ENCODE measurements at places on chromosomes 5 and 9. TPM values are rescaled to one million over a fixed set of nuclear protein-coding genes. Genes with fewer than 3 reads are reported as not detected.
A peak's percentile ranks its signal among the peaks of the same experiment; 100 is the strongest.

GRCh38 chr5:180487556-180487955 lies 6.6 kb upstream of the CNOT6 start:
- DNase-seq, result no peak

DNA sequence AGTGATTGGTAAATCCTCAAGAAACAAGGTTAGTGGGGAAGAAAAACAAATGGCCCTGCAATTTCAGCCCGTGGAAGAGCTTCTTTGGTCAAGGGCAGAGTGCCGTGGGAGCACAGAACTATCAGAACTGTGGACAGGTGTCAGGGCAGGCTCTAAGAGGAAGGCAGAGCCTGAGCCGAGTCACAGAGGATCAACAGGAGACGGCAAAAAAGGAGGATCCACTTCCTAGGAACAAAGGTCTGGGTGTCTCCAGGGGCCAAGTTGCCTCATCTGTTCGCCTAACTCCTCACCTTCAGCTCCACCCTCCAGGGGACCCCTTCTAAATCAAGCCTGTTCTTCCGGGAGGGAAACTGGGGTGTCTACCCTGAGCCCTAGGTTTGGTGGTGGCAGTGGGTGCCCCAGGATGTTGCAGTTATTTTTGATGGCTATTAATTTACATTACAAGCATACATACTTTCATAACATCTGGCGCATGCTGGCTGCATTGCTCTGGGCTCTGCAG lies 88.0 kb downstream of the FEM1C start:
- no peak for DNase-seq

DNA sequence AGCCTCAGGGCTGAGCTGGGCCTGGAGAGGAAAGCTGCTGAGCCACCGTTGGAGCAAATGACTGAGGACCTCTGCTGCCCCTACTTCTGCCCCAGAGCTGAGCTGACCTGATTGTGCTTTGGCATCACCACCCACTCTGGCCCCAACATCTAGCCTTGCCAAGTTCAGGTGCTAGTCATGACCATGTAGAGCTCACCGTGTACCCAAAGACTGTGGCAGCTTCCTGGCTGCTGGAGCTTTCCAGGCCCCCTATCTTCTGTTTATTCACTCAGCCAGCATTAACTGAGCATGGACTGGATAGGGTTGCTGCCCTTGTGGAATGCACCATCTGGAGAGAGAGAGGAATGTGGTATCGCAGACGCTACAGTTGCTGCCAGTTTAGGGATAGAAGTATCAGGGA lies 49.1 kb downstream of the JADE2 start:
- DNase-seq, result no peak

DNA sequence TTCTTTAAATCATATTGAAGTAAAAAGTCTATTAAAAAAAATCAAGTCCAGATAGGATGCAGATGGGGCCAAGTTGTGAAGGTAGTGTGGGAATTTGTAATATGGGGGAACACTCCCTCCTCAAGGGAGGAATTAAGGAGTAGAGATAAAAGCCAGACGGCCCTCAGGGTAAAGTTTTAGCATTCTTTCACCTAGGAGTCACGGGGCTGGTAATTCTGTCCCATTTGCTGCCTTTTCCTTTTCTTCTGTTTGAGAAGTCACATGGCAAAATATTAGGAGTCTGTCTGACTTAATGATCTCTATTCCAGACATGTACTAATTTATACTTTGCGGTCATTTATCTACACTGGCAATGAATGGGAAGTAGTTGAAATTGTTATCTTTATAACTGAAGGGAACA lies 61.9 kb downstream of the SNX24 start:
- no peak for DNase-seq

DNA sequence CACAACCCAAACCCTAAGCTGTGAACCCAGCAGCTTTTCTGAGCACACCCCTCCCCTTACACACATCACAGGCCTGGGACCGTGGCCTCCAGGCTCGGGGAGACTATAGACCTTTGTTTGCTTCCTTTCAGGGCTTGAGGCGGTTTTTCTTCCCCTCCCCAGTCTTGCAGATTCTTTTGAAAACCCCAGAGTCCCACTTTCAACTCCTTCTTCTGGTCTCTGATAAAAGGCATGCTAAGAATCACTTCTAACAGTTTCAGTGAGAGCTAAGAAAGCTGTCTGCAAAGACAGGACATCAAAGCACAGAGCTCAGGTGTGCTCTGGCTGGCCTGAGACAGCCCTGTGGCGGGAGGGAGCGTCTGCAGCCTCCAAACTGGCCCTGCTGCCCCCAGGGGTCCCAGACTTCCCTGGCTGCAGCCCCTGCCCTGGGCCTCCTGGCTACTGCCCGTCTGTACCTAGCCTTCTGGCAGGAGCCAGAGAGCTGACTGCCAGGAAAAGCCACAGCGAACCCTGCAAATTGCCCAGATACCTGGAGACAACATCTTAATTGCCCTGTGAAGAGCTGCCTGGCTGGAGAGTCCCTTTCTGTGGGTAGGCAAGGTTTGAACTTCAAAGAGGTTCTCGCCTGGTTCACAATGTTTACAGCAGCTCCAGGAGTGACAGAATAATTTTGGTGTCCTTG lies 138.9 kb downstream of the GADD45G start:
- DNase-seq, result no peak

GRCh38 chr9:26043431-26043830 lies 365.2 kb upstream of the TUSC1 start:
- DNase-seq, result peak; percentile 60

DNA sequence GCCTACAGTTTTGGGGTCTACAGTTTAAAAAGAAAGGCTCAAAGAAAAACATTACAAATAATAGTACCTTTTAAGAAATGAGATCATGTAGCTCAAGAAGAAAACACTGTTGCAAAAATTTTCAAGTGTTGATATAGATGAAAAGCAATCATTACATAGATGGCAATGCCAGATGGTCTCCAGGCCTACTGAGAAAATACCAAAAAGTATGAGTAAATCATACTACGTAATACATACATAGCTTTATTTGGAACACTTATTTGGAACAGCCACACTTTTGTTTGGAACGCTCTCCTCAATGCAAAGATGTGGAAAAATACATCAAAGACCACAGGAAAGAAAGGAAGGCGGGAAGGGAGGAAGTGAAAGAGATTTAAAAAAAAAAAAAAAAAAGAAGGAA lies 44.1 kb downstream of the MARCHF11 start:
- no peak for DNase-seq

DNA sequence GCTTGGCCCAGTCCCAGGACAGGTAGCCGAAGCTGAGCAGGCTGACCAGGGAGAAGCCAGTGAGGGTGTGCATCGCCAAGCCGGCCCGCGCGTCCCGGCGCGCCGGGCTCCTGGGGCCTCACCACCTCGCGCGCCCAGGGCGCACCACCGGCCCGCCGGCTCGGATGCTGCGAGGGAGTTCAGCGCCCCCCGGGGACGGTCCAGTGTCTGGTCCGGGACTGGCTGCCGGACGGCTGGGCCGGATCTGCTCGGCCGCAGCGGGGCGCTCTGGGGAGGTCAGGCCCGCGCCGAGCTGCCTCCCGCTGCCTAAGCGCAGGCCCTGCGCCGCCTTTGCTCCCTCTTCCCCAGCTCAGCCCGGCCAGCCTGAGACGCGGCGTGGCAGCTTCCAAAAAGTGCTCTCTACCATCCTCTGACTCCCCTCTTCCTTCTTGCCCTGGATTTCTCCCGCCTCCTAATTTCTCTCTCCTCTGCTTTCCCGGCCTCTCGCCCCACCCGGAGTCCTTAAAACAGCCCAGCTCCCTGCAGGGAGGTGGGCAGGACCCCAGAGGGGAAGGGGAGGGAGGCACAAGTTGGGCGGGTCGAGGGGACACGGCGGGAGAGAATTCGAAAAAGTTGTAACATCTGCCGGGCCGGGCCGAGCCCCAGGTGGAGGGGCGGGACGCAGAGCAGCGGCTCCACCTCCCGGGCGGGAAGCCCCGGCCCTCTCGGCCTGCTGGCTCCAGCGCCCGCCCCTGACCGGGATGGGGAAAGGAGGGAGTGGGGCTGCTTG lies at the start of gene ARSI:
ARSI (minus strand) TSS at position 605 of the 769 bp plus-strand sequence; CDS start at position 73, 532 bp downstream.
- DNase-seq, result peak; percentile 92

DNA sequence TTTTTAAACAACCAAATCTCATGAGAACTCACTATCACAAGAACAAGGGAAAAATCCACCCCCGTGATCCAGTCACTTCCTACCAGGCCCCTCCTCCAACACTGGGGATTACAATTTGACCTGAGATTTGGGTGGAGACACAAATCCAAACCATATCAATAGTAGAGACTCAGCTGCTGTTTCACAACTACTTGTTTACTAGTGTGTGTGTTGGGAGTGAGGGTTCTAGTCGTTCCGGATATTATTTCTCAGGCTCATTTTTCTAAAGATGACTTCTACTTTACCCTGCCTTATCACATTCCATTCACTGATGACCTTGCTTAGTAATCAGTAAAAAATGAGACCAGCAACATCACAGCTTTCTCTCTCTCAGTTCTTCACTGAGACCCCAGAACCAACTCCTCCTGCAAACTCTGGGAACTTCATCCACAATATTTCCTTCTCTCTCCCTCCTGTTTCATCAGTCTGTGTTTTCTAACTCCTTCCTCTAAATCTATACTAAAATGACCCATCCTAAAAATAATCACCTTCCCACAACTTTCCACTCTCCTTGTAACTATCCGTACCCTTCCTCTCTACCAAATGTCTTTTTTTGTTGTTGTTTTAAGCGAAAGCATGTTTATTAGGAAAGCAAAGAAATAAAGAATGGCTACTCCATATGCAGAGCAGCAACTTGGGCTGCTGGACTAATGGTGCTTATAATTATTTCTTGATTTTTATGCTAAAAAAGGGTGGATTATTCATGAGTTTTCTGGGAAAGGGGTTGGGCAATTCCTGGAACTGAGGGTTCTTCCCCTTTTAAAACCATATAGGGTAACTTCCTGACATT lies 121.5 kb upstream of the SPRY4 start:
- DNase-seq, result no peak

DNA sequence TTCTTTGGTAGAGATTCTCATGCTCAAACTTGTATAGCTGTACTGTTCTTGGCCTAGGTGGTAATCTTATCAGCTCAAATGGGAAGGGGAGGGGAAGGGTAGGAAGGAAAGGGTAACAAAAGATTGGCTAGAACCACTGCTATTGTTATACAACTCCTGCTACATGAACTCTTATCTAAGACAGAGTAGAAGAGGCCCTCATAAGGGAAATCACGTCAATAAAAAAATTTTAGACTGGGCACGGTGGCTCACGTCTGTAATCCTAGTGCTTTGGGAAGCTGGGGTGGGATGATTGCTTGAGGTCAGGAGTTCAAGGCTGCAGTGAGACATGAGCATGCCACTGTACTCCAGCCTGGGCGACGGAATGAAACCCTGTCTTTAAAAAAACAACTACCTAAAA lies 15.9 kb downstream of the STOM start:
- peak; percentile 35 for DNase-seq

- no peak for DNase-seq
These were observed 87.4 kb downstream of the ERCC6L2 start for GRCh38 chr9:95962936-95963335.

- DNase-seq, result no peak
These were observed 1.9 kb downstream of the PJA2 start for GRCh38 chr5:109407913-109408312.

GRCh38 chr5:167993771-167994170 lies 297.7 kb upstream of the WWC1 start:
- DNase-seq, result no peak

DNA sequence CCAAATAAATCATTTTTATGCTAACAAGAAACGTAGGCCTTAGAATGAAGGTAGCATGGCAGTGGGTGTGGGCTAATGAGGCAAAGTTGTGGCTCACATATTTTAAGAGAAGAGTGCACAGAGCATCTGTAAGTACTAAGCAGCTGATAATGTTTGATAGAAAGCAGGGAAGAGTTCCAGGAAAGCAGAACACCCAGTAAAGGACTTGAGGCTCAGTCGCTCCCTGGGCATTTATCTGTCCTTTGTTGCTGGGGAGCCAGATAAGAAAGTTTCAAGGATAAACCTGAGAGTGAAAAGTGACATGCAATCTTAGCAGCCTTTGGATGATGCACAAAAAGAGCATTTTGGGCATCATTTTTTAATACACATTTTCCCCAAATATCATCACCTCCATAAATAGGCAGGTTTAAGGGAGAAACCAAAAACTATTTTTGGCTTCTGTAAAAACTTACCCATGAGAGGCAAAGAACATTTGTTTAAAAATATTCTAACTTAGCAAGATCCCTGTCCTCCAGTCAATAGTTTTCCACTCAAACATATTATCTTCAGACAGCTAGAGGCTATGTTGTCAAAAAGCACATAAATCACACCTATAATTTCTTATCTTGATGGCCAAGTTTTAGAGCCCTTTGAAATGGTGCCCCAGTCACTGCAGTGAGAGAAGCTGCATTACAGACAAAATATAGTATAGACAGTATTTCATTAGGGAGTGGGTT lies 3.4 kb downstream of the FREM1 start:
- peak; percentile 48 for DNase-seq

DNA sequence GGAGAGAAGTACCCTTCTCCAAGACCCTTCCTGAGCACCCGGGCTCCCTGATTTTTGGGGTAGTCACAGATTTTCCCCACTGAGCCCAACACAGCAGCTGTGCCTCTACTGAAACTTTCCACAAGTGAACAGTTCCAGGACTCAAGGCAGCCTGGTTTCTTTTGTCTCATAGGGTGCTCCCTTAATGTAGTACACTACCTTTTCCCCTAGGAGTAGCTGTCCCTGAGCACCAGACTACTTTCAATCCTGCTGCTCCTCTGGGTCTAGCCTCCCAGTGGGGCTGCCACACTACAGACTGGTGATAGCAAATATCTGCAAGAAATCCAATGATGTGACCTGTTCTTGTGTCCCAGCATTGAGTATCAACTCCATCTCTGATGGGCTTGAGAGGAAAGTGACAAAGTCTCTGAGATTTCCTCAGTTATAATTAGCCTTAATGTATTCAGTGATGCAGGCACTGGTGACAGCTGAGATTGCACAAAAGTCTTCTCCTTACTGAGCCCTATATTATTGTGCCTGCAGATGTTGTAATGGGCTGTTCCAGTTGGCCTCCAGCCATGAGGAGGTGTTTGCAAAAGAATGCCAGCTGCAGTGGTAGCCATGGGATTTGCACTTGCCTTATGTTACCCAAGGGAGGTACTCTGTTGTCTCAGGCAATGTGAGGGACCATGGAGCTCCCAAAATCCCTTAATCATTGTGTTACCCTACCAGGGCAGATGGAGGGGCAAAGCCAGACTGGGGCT lies 1802.5 kb downstream of the EFNA5 start:
- DNase-seq, result peak; percentile 9

- DNase-seq, result no peak
These were observed 33.4 kb upstream of the BARHL1 start for GRCh38 chr9:132548751-132549640.

Gene FST
- 32.4 TPM for total RNA-seq

Gene SOHLH1
- not detected for total RNA-seq

Gene POC5
- 8.6 TPM for total RNA-seq

Gene MRPL36
- total RNA-seq, result 48.1 TPM

Gene GHR
- 15.2 TPM for total RNA-seq

Gene LEAP2
- total RNA-seq, result 1.4 TPM

Gene ESM1
- total RNA-seq, result 2.8 TPM

Gene STKLD1
- total RNA-seq, result 1.4 TPM
